ENCODE measurements at places on chromosomes 16 and 17. TPM values are rescaled to one million over a fixed set of nuclear protein-coding genes. Genes with fewer than 3 reads are reported as not detected.
A peak's percentile ranks its signal among the peaks of the same experiment; 100 is the strongest.

GRCh38 chr17:5840811-5841446 is 229.2 kb upstream of the WSCD1 start:
- DNase-seq, result no peak

DNA sequence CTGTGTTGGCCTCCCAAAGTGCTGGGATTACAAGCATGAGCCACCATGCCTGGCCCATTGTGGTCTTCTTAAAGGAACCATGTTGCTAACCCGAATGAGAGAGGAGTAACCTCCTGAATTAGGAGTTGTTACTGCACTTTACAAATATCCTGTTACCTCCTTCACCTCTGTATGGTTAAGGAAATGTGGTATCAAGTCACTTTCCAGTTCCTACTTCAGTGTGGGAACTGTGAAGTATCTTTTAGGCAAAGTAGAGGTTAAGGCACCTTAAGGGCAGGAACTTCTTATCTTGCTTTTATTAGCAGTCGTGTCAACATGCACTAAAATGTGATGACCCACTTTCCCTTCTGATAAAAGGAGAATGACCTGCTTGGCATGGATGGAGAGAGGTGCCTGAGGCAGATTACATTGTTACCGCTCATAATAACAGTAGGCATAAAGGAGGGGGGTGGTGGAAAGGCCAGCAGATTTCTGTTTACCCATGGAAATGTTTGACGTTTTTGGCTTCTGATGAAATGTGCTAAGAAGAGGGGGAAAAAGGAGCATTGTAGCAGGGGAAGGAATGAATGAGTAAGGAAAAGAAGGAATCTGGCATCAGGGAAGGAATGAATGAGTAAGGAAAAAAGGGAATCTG is 28.5 kb downstream of the FTO start:
- peak; percentile 78 for DNase-seq

DNA sequence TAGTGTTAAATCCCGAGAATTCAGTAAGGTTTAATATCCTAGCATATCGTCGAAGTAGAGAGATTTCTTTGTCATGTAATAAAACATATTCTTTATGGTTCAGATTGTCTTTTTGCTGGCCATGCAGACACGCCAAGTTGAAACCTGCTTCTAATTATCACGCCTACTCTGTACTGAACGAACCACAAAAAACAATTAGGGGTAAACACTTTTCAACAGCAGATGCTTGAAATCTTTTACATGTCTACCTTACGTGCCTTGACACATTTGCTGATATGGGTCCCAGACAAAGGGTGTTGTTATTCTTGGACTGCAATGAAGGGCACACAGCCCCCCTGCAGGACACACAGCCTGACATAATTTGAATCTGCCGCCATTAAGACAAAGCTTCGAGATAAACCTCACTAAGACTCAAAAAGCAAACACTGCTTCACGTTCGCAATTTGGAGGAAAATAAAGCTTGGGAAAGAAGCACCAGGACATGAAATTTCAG is 13.3 kb downstream of the WIPI1 start:
- DNase-seq, result no peak

GRCh38 chr16:35523991-35524390 is 2064.6 kb downstream of the TP53TG3F start:
- no peak for DNase-seq

DNA sequence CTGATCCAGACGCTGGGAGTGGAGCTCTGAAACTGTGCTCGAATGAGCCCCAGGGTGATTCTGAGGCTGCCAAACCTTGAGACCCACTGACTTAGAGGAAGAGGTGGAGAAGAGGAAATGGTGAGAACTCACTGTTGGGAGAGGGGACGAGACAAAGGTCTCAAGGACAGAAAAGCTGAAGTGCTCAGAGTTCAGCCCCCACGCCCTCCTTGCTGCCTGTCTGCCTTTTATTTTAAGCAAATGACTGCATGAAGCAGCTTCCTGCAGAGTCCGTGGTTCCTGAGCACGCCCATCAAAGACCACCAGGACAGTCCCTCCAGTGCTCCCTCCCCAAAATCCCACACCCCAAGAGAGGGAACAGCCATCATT is 20.4 kb downstream of the COTL1 start:
- no peak for DNase-seq

GRCh38 chr17:74777901-74778515 is 1.9 kb upstream of the NAT9 start:
- no peak for DNase-seq

- no peak for DNase-seq
Observed at GRCh38 chr16:83685615-83686165, 122.1 kb upstream of the HSBP1 start.

DNA sequence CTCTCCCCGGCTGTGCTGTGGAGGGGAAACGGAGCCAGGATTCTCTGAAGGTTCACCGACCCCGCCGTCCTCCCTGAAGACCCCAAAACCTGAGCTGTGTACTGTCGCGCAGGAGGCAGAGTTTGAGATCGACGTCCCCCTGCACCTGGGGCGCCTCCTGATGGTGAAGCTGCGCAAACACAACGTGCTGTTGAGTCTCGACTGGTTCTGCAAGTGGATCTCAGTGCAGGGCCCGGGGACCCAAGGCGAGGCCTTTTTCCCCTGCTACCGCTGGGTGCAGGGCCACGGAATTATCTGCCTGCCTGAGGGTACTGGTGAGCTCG is 62.6 kb upstream of the TEKT1 start:
- DNase-seq, result no peak

GRCh38 chr17:63439687-63440086 is 6.4 kb downstream of the CYB561 start:
- no peak for DNase-seq

GRCh38 chr17:41254861-41255260 is 323 bp upstream of the KRTAP9-9 start:
- DNase-seq, result no peak

- no peak for DNase-seq
Observed at GRCh38 chr17:37844158-37844976, 79.8 kb upstream of the TBC1D3K start.

DNA sequence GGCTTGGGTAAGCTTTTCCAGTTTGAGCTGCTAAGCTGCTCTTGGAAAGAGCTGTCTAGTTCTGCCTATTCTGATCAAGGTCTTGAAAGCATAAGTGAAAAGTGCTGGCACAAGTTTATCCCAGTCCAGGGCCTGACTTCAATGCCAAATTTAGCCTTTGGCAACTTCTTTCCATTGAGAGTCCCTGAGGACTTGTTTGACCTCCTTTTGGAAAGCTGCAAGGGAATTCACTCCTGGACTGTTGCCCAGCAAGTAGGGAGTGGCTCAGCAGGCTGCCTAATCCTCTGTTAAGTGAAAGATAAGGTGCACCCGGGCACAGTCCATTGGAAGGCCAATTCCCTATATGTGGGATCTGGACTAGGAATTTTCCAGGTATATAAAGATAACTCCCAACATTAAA is 16.0 kb upstream of the TANC2 start:
- DNase-seq, result no peak

- DNase-seq, result no peak
Observed at GRCh38 chr17:50397919-50398285, 579 bp upstream of the LRRC59 start.

DNA sequence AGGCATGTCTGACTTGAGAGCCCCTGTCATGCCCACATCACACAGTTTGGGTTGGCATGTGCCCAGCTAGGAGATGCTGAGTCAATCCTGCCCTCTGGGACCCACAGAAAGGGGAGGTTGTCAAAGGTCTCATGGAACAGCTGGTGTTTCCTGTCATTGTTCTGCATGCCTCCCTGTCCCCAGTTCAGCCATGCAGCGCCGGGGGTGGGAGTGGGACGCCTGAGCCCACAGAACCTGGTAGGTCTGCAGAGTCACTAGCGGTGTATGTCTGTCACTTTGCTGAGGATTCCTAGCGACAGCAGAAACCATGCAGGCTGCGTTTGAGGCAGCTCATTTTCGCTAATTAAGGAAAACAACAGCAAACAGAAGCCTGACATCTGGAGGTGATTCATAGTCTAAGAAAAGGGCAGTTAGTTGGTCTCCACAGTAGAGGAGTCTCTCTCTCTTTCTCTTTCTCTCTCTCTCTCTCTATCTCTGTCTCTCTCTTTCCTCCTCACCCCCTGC is 19.6 kb upstream of the CCL1 start:
- DNase-seq, result no peak

GRCh38 chr17:80845863-80846671 is 145.6 kb upstream of the CHMP6 start:
- DNase-seq, result no peak

- no peak for DNase-seq
Observed at GRCh38 chr17:44387804-44388203, 1.6 kb downstream of the ITGA2B start.

DNA sequence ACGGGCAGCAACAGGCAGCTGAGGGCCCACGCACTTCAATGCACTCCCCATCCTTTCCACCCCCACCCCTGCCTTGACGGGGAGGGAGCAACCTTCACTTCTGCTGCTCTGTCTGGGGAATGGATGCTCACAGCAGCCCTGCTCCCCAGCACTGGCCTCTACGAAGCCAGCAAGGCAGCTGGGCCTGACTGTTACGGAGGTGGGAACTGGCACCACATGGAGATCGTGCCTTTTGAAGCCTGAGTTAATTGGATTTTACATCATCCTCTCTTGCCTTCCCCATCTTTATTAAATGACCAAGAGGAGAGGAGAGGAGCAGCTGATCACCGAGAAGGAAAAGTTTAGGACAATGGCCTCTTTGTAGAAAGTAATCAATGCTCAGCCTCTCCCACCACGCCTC is 187.0 kb upstream of the RPL38 start:
- no peak for DNase-seq

DNA sequence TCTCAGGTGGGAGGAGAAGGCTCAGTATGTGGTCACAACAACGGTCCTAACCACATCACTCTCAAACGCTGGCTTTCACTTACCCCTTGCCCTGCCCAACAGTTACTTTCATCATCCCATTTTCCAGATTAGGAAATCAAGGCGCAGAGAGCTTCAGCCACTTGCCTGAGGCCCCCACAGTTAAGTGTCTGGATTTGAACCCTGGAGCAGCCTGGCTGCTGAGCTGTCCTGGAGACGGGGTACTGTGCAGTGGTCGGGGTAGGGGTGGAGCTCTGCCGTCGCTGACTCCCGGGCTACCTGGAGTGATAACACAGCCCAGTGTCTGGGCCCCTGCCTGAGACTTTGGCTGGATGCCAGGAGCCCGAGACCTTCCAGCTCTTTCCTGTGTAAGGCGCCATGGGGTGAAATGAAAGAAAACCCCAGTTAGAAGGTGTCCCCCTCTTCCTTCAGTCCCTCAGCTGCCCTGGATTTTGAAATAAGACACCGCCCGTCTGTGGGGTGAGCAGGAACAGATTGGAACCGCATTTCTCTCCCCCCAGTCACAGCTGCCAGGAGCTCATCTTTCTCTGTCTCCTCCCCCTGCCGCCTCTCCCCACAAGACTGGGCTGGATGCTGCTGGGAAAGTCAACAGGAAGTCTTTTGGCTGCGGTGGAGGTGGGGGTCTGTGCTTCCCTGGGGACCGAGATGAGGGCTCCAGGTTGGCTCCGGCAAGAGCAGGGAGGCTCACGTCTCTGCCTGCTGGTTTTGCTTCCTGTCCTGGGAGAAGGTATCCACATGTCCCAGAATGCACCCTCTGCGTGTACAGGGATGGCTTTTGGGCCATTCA is 280.2 kb downstream of the SEC14L1 start:
- DNase-seq, result no peak

GRCh38 chr17:61458000-61458399 is 5.8 kb downstream of the TBX4 start:
- DNase-seq, result no peak

DNA sequence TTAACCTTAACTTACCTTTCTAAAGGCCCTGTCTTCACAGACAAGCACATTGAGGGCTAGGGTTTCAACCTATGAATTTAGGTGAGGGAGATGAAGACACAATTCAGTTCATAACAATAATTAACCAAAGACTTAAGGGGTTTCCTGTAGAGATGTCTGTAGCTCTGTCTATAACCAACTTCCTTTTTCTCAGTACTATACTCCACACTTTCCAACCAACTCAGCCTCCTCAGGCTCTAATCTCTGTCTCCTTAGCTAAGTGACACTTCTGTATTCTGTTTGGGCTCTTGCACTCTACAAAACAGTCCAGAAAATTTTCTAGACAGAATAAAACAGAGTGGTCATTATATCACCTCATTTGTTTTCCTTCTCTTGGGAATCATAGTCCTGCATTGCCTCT is 25.8 kb downstream of the CAPNS2 start:
- no peak for DNase-seq

DNA sequence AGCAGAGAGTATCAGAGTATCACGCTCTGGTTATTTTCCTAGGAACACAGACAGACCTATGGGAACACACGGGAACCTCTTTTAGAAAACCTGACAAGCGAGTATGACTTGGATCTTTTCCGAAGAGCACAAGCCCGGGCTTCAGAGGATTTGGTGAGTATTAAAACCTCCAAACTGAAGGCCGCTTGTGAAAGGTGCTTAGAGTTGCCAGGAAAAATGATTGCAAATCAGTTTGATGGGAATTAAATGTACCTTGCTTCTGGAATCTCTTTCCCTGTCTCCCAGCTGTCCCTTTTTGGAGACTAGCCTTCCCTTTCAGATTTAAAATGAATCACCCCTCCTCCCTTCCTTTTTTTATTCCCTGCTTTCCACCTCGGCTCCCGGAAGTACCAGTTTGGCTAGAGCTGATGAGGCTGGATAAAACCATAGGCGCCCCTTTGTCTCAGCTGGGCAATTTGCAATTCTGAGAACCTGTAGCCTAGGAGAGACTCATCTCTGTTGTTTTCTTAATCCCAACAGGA is 27.3 kb downstream of the KAT7 start:
- DNase-seq, result no peak

- no peak for DNase-seq
Observed at GRCh38 chr17:35729405-35729833, 2.0 kb upstream of the RASL10B start.

- no peak for DNase-seq
Observed at GRCh38 chr16:5619304-5619703, 521.7 kb upstream of the EEF2KMT start.

DNA sequence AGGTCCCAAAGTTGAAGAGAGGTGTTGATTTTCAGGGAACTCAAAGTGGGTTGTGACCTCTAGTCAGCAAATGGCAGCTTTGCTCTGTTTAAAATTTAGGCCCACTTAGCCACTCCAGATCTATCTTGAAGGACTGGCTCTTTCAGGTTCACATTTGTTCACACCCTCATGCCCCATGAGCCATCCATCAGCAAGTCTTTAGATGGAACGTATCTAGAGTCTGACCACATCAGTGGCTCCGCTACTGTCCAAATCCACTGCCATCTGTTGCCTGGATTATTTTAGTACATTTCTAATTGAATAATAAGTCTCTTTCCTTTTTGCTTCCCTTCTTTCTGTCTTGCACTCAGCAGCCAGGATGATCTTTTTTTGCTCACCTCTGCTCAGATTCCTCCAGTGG is 10.5 kb downstream of the ITGB3 start:
- no peak for DNase-seq

CCL4 gene
- total RNA-seq, result not detected

HBZ gene
- not detected for total RNA-seq

CCL16 gene
- not detected for total RNA-seq

C1QTNF1 gene
- total RNA-seq, result not detected

CD300LF gene
- total RNA-seq, result not detected

TOX3 gene
- not detected for total RNA-seq
